Umbilical cord (tissue), 2 donors: ENCODE measurements at places on chromosomes 11 and 22.

DNA sequence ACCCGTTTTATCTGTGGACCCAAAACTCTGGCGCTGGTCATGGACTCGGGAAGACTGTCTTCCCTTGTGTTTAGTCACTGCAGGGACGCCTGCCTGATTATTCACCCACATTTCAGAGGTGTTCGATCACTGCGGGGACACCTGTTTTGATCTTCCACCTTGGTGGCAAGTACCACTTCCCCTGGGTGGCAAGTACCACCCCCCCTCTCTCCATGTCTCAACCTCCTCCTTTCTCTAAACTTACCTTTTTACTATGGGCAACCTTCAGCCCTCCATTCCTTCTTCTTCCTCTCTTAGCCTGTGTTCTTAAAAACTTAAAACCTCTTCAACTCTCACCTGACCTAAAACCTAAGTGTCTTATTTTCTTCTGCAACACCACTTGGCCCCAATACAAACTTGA, 1.9 kb upstream of the NDUFC2 start:
- DNase-seq = no peak

- peak; percentile 38 for DNase-seq
Observed at GRCh38 chr11:47512701-47513100, 40.2 kb downstream of the CELF1 start.

DNA sequence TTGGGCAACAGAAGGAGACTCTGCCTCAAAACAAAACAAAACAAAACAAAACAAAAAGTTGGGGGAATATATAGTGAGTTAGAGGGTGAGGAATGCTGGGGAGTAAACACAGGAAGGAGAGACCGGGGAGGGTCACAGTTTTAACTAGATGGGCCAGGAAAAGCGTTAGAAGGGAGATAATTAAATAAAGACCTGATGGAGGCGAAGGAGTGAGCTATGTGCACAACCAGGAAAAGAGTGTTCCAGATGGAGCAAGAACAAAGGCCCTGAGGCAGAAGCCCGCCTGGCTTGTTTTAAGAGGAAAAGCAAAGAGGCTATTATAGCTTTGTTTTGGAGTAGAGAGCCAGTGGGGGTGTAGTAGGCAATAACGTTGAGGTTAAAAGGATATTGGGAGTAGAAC, 4.8 kb upstream of the PLA2G6 start:
- DNase-seq = no peak

- no peak for DNase-seq
Observed at GRCh38 chr11:31883435-31883834, 72.3 kb upstream of the PAX6 start.

DNA sequence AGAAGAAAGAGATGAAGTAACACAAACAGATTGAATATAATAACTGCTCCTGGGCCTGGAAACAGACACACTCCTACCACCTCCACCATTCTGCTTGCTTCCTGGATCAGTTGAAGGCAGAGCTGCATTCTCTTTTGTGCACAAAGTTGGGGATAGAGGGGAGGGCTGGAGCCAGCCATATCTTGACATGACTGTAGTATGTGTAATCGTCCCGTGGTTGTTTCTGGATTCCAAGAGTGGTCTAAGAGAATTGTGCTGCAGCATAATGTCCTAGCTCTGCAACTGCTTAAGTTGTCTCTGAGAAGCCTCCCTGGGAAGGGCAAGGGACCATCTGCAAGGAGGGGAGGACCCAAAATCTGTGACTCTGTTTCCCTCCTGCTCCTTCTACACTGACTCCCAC, 3.2 kb downstream of the CRY2 start:
- DNase-seq = no peak

DNA sequence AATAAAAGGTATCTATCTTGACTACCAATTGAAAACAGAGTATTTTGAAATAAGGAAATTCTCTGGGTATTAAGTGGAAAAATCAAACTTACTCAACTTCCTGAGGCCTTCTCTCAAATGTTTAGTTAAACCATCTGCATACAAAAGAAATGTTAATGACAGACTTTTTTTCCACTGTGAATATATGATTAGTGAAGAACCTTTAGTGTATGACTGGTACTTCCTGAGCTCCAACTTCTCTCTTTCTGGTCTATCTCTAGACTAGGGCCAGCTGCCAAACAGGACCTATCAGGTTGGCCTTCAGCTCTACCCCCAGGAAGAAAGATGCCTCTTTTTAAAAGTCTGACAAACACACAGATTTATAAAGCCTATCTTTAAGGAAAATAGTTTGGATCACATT, 68.8 kb upstream of the SCUBE2 start:
- DNase-seq = no peak

DNA sequence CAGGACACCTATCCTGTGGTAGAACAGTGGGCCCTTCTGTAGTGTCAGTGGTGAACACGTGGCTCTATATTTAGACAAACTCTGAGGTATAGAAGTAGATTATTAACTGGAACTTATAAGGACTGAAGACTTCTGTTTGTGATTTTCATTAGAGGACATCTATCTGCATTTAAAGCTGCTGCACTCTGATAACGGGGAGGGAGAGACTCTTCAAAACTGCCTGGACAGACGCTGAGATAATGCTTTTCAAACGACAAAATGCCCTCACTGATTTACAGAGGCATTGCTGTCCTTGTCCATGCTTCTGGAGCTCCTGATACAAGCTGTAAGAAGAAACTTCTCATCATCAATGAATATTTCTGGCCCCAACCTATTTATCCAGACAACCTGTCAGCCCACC, 425.2 kb downstream of the OPCML start:
- no peak for DNase-seq

GRCh38 chr11:123588117-123588863, 66.1 kb downstream of the SCN3B start:
- no peak for DNase-seq

- DNase-seq = no peak
Observed at GRCh38 chr11:66046901-66047300, 2.1 kb downstream of the GAL3ST3 start.

DNA sequence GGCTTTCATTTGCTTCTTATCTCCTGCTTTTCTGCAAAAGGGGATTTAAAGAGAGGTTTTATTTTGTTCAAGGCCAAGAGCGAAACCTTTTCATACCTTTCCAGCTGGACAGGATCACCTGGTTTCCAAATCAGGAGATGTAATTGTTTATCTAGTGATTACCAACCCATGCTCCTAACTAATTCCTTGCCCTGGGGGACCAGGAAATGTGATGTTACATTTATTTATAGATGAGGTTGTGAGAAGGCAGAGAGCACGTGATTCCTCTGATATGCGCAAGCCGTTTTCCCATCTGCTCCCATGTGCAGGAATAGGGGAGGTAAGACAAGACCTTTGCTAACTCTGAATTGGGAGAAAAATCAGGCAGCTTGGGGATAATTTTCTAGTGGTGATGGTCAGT, 507.2 kb upstream of the LARGE1 start:
- no peak for DNase-seq

- DNase-seq = no peak
Observed at GRCh38 chr22:43520632-43521039, 108.8 kb downstream of the MPPED1 start.

GRCh38 chr11:102829316-102830000, 14.0 kb downstream of the MMP3 start:
- no peak for DNase-seq

- DNase-seq = no peak
Observed at GRCh38 chr22:44543362-44543761, 45.3 kb upstream of the RTL6 start.

GRCh38 chr22:27295040-27295439, 506.5 kb downstream of the MN1 start:
- DNase-seq = no peak

GRCh38 chr11:12667646-12668045, 6.6 kb upstream of the TEAD1 start:
- no peak for DNase-seq

DNA sequence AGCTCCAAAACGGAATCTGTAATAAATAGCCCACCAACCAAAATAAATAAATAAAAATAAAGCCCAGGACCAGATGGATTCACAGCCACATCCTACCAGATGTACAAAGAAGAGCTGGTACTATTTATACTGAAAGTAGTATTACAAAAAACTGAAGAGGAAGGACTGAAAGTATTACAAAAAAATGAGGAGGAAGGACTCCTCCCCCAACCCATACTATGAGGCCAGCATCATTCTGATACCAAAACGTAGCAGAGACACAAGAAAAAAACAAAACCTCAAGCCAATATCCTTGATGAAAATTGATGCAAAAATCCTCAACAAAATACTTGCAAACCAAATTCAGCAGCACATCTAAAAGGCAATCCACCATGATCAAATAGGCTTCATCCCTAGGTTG, 65.4 kb downstream of the CYP2R1 start:
- DNase-seq = no peak
